ENCODE measurements at places on chromosomes 4 and X.

GRCh38 chrX:23726191-23726590 lies 16.9 kb downstream of the ACOT9 start:
- DNase-seq = no peak

- no peak for DNase-seq
These were observed 2.9 kb upstream of the TREX2 start for GRCh38 chrX:153448556-153449367.

GRCh38 chr4:99664716-99665115 lies 7.1 kb upstream of the C4orf54 start:
- no peak for DNase-seq

- no peak for DNase-seq
These were observed 11.7 kb downstream of the TLR7 start for GRCh38 chrX:12878536-12878935.

GRCh38 chr4:154464654-154465053 lies 26.9 kb downstream of the DCHS2 start:
- no peak for DNase-seq

- DNase-seq = no peak
These were observed 12.5 kb upstream of the SPATA4 start for GRCh38 chr4:176207839-176208238.

DNA sequence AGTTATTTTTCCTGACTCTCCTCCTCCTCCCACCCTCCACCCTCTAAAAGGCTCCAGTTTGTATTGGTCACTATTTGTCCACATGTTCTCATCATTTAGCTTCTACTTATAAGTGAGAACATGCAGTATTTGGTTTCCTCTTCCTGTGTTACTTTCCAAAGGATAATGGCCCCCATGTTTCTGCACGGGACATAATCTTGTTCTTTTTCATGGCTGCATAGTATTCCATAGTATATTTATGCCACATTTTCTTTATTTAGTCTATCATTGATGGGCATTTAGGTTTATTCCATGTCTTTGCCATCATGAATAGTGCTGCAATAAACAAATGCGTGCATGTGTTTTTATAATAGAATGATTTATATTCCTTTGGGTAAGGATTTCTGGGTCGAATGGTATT lies 167.3 kb upstream of the GRID2 start:
- no peak for DNase-seq

- no peak for DNase-seq
These were observed 814 bp upstream of the LOC101059915 start for GRCh38 chrX:71666240-71667223.

GRCh38 chr4:113446019-113446418 lies 315.5 kb downstream of the CAMK2D start:
- DNase-seq = peak; percentile 77

DNA sequence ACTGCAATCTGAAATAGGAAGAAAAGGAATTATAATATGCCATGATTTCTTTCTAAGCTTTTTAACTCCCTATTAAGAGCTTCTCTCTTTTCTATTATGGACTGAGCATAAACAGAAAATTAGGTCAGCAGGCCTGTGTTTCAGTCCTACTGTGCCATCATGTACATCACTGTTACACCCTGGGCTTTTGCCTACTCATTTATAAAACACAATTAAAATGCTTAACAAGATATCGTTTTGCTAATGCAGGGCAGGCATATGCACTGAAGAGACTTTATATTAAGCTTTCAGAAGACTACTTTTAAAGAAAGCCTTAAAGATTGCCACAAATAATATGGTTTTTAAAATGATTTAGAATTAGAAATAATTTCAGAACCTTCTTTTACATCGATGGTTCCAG lies 828 bp upstream of the BBS12 start:
- no peak for DNase-seq

- DNase-seq = no peak
These were observed 45.0 kb downstream of the CRLF2 start for GRCh38 chrX:1167466-1167865.

- peak; percentile 58 for DNase-seq
These were observed 695 bp upstream of the PIGA start for GRCh38 chrX:15336023-15336413.

- no peak for DNase-seq
These were observed 61.9 kb downstream of the LARP1B start for GRCh38 chr4:128123036-128123435.

DNA sequence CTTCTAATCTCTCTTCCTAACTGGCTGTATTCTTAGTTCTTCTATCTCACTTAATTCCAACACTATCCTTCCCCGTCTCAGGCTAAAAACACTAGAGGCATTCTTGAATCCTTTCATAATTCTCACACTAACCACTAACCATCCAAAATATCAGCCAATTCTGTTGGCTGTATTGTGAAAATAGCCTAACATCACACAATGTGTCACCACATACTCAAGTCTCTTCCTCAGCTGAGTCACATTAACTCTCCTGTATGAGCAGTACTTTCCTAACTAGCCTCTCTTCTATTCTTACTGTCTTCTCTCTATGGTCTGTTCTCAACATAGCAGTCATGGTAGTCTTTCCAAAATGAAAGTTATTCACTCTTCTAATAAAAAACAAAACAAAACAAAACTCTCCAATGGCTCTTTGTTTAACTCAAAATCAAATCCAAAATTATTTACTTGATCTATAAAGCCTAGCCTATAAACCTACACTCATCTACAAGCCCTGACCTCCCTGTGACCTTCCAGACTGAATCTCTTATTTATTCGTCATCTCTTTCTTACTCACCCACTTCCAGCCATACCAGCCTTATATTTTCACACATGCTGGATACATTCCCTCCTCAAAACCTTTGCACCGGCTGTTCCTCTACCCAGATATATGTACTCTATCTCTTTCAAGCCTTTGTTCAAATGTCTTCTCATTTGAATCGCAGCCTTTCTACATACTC lies 445.9 kb downstream of the TLL1 start:
- DNase-seq = no peak

DNA sequence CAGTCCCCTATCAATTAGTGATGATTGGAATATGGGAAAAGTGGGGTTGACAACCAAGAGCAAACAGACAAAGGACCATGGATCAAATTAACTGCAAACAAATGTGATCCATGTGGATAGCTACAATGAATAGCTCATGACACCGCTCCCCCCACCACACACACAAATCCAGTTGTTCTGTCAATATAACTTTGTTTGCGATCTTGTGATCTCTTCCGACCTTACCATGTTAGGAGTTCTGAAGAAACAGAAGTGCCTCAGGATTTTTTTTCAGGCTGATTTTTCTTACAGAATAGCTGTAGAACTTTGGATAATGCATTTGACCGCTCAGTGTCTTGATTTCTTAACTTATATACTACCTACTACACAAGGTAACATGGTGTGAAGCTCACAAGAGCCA lies 116.6 kb downstream of the SH2D1A start:
- DNase-seq = no peak

- DNase-seq = peak; percentile 82
These were observed 19.7 kb downstream of the MAEA start for GRCh38 chr4:1309261-1310010.

Measured in endothelial cell of umbilical vein (primary cell).